BJ (cell line): ENCODE measurements at places on chromosomes 5 and 9.

GRCh38 chr9:16331527-16331926, 538.9 kb downstream of the BNC2 start:
- DNase-seq: no peak

DNA sequence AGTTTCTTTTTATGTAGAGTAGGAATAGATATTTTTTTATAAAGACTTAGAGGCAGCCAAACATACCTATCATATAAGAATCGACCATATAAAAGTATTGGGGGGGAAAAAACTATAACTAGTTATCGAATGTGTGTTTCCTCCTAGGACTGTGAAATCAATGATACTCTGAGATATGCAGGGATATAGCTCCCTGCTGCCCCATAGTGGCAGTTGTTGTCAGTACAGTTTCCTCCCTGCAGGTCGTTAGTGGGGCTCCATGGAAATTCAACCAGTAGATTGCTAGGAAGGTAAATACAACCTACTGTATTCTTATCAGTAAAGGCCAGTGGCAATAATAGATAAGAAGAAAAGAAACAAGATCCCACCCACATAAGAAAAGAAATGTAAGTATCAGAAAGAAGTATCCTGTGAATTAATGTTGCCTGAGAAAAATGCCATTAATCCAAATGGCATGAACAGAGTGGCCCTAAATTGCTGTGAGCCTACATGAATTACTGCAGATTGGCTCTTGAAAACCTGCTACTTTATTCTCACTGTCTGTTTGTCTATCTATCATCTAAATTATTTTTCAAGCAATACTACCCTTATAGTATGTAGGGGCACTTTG, 136.9 kb upstream of the FBN2 start:
- no peak for DNase-seq

DNA sequence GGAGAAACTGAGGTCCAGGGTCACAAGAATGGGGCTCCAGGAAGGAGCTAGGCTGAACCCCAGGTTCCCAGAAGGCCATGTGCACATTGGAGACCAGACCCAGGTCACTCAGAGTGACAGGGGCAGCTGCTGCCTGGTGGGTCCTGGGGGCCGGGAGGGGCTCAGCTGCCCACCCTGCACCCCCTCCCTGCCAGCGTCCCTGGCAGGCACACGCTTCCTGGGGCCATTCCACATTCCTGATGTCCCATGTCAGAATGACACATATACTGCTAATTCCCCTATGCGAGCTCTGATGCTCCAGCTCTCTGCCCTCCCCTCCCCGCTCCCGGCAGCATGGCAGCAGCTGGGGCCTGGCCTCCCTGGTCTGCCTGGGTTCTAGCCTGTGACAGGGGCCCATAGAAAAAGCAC, 14.0 kb downstream of the FGFR4 start:
- no peak for DNase-seq

GRCh38 chr5:113292462-113292861, 142.3 kb downstream of the TSSK1B start:
- no peak for DNase-seq

- no peak for DNase-seq
Observed at GRCh38 chr9:38417003-38417945, 7.0 kb downstream of the IGFBPL1 start.
